ENCODE measurements at places on chromosomes 3 and 15.

- peak; percentile 13 for DNase-seq
These were observed 66.5 kb upstream of the SH3GL3 start for GRCh38 chr15:83380682-83381081.

- no peak for DNase-seq
These were observed 12.3 kb upstream of the USP8 start for GRCh38 chr15:50411870-50412269.

GRCh38 chr15:47394286-47394809 lies 323.0 kb upstream of the SEMA6D start:
- no peak for DNase-seq

GRCh38 chr3:48367201-48367600 lies 4.8 kb upstream of the FBXW12 start:
- no peak for DNase-seq

- DNase-seq = no peak
These were observed 176.7 kb upstream of the CADPS start for GRCh38 chr3:63051920-63052319.

GRCh38 chr3:11373654-11374053 lies 101.5 kb downstream of the ATG7 start:
- no peak for DNase-seq

GRCh38 chr3:56357266-56357665 lies 111.0 kb downstream of the ERC2 start:
- DNase-seq = no peak

DNA sequence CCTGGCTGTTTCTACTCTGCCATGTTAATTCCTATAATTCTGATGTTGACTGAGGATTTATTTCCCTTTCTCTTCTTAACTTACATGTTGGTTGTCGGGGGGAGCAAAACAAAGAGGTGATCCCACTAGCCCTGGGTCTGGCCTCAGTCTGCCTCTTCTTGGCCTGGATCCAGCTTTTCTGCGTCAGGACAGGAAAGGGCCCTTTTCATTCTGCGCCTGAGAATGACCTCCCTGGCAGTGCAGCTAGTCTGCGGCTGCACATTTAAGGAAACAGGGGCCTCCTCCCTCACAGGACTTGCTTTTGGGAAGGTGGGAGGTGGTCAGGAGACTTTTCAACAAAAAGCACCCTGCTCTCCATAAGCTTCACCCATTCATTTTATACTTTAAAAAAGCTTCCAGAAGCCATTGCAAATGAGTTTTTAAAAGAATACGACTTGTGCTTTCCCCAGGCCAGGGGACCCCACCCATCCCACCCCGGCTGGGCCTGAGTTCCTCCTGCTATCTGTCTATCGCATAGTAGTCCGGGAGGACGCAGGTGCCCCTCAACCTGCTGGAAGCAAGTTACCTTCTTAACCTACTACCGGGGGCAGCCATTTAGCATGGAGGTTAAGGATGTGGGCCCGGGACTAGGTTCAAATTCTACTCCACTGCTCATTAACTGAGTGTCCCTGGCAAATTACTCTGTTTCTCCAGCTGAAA lies 21.3 kb upstream of the EHD4 start:
- DNase-seq = no peak

GRCh38 chr15:88456733-88457132 lies 10.5 kb downstream of the MRPL46 start:
- DNase-seq = no peak

DNA sequence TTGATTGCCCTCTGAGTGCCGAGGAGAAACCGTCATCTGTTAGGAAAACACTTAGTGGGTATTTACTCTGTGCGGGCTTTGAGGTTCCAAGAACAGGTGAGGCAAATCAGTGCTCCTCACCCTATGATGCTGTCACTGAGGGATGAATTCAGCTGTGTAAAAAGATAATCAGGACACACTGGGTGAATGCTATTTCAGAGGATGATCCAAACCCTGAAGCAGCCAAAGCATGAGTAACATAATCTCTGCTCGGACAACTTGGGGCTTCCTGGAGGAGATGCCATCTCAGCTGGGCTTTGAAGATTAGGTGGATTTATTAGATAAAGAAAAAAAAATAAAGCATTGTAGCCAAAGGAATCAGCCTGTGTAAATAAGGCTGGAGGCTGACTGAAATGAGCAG lies 10.5 kb upstream of the GADL1 start:
- DNase-seq = no peak

DNA sequence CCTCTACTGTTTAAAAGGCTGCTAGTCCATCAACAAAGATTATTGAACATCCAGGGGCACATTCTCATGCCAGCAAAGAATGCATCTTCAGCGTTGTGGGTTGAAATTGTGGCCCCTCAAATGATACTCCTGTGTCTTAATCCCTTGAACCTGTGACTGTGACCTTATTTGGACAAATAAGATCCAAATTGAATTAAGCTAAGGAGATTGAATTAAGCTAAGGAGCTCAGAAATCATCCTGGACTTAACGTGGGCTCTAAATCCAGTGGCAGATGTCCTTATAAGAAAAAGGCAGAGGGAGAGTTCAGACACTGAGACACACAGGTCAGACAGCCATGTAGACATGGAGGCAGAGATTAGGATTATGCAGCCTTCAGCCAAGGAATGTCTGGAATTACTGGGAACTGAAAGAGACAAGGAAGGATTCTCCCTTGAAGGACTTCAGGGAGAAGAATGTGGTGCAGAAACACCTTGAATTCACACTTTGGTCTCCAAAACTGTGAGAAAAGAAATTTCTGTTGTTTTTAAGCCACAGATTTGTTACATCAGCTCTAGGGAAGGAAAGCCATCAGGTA lies 57.3 kb upstream of the SLC24A5 start:
- no peak for DNase-seq

- DNase-seq = no peak
These were observed 685.3 kb downstream of the GRM7 start for GRCh38 chr3:7546253-7546652.

DNA sequence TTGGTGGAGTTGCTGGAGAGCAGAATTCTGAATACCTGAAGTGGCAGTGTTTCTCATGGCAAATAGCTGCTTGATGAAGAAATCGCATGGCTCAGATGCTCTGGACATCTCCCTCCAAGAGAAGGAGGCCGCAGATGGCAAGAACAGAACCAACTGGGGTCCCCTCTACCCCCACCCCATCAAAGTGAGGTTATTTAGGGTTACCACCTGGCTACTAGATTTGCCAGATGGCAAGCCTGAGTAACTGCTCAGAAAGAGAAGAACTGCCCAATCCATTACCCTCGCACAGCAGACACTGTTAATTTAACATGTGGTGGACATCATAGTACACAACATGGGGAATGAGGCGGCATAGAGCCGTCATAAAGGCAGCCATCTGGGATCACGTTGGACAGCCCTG lies 30.5 kb upstream of the LIPC start:
- no peak for DNase-seq

DNA sequence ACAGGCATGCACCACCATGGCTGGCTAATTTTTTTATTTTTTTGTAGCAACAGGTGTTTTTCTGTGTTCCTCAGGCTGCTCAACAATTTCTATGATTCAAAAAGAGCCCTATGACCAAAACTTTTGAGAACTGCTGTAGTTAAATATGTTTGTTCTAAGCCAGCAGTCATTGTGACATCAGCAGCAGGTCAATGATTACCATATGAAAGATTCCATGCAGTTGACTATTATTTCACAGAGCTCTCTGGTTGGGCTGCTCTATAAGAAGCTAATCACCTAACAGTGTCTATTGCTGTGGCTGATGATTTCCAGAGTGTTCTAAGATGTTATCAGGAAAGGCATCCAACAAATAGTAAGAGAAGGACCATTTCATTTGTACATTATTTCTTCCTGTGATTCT lies at the start of gene CCDC54:
Gene CCDC54 (plus strand): TSS at position 289 of the 400 bp plus-strand sequence. CDS start 149 bp downstream, outside the sequence.
- DNase-seq = no peak

DNA sequence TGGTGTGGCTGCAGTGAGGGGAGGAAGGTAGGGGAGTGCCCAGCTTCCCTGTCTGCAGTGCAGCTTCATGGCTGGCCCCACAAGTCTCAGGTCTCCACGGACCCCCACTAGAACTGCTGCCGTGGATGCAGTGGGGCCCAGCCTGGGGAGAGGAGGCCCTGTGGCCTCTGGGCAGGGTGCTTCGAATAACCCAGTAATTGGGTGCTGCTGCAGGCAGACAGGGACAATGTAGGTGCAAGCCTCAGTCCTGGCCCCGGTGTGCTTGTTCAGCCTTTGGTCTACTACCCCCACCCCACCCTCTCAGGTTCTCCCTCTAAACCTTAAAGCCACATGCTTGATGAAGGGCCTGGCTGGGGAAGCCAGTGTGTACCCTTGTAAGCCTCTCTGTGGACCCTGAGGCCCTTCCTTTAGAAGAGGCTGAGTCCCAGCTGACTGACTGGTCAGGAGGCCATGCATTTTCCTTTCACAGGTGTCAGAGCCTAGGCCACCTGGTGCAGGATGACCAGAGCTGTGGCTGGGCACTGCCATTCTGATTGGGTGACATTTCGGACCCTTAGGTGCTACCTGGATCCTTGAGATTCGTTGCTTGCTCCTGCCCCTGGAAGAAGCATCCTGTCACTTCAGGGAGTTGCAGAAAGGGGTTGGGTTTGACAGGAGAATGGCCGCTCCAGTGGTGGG lies 21.1 kb upstream of the EXOG start:
- no peak for DNase-seq

GRCh38 chr15:76098685-76099084 lies 38.9 kb downstream of the TMEM266 start:
- DNase-seq = no peak

DNA sequence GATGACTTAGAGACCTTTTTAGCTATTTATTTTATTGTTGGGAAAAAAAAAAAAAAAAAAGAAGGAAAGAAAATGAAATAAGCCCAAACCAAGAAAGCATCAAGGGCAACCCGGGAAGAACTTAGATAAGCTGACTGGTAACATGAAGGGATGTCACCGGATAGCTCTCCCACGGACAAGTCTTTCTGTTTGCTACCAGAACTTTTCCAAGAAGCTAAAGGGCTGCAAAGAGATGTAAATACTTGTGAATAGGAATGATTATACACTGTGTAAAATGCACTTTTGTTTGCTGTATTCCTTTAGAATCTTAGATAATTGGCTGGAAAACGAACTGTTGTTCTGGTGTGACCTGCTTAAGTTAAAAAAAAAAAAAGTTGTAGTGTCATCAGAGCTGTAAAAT lies 2.8 kb downstream of the FOXB1 start:
- DNase-seq = no peak

- no peak for DNase-seq
These were observed 5.5 kb downstream of the ANKDD1A start for GRCh38 chr15:64917211-64917610.

- DNase-seq = no peak
These were observed 36.7 kb upstream of the BLM start for GRCh38 chr15:90680371-90680935.

- no peak for DNase-seq
These were observed 32.4 kb downstream of the PAK2 start for GRCh38 chr3:196772102-196772501.

DNA sequence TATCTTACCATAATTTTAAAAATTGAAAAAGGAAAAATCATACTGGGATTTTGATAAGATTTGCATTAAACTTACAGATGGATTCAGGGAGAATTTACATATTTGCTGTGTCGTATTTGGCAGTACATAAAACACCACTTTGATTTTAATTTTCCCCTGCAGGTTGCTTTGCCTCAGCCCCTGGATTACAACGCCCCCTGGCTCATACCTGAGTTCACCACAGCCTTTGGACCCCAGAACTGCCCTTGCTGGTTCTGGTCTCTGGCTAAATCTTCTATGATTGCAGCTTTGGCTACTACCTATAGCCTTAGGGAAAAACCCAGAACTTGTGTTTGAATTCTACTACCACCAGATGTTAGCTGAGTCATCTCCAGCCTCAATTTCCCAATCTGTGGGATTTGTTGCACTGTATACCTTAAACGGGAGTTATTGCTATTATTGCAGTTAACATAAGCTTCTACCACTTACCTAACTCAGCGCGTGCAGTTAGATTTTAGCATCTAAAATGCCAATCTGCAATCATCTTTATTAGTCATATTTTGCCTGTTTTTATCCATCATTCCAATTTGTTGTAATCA lies 315.7 kb upstream of the GADL1 start:
- DNase-seq = no peak

- no peak for DNase-seq
These were observed 6.8 kb downstream of the SLC35A5 start for GRCh38 chr3:112568642-112569041.

- DNase-seq = no peak
These were observed 35.2 kb downstream of the FBXO45 start for GRCh38 chr3:196603683-196604082.
